IPS-NIHi11 (cell line): ENCODE measurements at places on chromosomes 5 and 9.

DNA sequence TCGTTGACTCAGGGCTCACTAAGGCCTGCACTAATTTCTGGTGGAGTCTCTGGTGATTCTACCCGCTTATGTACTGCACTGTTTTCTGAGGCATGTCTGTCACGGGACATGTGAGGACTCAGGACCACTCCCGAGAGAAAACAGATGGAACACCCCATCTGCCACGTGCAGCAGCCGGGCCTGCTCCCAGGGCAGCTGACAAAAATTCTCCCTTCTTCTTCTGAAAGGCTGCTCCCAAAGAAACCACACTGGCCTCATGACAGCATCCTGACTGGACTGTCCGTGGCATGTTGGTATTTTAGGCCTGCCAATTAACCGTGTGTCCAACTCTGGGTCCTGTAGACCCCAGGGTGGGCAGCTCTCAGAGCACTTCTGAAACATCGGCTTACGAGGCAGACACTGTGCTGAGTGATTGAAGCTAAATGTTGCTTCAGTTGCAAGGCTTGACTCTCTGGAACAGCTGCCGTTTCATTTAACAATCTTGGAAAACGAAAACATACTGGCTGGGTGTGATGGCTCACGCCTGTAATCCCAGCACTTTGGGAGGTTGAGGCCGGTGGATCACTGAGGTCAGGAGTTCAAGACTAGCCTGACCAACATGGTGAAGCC lies 39.0 kb downstream of the FAM240B start:
- DNase-seq: no peak

- no peak for DNase-seq
Observed at GRCh38 chr5:100270023-100270771, 265.0 kb upstream of the FAM174A start.

- DNase-seq: no peak
Observed at GRCh38 chr5:146877178-146877681, 1.3 kb downstream of the PPP2R2B start.

GRCh38 chr5:174844971-174845370 lies 120.6 kb downstream of the MSX2 start:
- DNase-seq: no peak

DNA sequence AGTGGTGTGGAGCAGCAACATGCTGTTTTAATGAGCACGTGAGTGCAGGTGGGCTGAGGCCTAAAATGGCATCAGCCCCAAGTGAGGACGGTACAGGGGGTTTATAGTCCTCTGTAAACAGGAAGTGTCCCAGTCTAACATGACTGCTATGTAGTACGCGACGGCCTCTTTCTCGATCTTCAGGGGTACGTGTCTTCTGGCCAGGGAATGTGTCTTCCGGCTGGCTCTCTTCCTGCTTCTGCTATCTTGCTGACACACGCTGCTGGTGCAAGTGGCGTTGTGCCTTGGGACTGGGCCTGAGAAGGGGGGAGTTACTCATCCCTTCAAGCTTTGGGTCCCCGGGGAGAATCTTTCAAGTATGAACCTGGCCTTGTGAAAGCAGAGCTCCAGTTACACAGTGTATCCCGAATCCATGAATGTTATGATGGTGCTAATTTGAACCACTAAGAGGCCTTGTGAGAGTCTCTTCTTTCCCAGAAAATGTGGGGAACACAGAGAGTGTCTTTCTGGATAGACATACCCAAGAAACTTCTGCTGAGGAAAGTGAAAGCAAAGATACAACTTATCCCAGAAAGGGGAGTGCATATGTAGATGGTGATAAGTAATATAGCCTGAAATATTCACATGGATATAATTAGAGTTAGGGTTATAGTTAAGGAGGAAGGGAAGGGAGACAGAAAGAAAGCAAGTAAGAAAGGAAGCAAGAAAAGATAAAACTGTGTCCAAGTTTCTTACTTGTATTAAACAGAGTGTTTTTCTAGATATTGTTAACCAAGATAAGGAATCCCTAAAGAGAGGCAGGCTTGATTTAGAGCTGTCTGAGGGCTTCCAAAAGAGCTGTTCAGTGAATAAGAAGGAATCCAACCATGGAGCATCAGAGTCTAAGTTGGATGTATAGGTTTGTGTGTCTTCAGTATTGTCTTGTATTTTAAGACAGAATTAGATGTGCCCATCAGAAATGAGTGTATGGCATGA lies 35.5 kb upstream of the ANXA2R start:
- DNase-seq: no peak
